ENCODE measurements at places on chromosomes 12 and 14.

DNA sequence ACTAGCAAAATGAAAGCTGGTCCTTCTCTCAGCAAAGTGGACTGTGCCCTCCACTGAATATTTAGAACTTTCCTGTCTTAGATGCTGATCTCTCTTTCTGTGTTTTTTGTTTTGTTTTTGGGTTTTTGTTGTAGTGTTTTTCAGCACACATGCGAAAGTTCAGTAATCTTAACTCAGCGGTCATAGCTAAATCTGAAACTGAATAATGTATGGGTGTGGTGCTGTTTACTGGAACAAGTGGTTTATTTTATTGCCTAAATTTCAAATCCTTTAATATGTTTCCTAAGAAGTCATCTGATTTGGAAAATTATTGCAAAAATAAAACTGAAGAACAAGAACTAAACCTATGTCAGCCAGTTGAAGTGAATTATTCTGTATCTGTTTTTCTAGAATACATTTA lies 116.0 kb upstream of the LRIG3 start:
- DNase-seq: no peak

DNA sequence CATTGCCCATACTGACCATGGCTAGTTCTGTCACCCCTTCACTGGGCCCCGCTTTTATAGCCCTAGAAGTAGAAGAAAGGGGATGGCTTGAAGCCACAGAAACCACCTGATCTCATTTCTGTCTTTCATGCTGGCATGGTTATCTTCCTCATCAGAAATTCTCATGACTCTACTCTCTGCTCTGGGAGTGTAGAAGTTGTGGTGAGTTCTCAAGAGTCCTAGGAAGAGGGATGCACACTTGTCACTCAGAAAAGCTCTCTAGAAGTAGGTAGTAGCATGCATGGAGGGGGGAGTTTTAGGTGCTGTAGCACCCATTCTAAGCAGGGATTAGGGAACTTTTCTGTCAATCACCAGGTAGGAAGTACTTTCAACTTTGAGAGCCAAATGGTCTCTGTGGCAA lies 6.1 kb upstream of the CMA1 start:
- no peak for DNase-seq

GRCh38 chr14:91573894-91574837 lies 64.1 kb upstream of the PPP4R3A start:
- peak; percentile 48 for DNase-seq

- peak; percentile 65 for DNase-seq
Measured at GRCh38 chr12:49619286-49619685, 4.1 kb upstream of the PRPF40B start.

- no peak for DNase-seq
Measured at GRCh38 chr12:93245543-93245942, 132.2 kb upstream of the NUDT4 start.

- DNase-seq: no peak
Measured at GRCh38 chr14:56759094-56759493, 51.2 kb downstream of the OTX2 start.

GRCh38 chr14:93538413-93538812 lies 107.7 kb downstream of the UNC79 start:
- no peak for DNase-seq

DNA sequence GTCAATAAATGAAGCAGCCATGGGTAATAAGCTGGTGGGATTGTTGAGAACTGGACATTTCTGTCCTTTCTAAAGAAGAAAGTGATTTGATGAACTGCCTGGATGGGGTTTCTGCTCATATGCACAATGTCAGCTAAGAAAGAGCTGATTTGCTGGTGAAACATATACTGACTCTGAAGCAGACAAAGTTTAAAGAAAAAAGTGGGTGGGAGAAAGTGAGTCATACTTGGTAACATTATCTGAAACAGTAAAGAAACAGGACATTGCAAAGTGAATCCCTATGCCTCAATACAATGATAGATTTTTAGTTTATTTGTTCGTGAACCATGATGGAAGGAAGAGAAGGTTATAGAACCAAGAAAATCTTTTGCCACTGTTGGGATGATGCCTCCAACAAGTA lies 95.6 kb upstream of the DNM1L start:
- DNase-seq: peak; percentile 58

- DNase-seq: no peak
Measured at GRCh38 chr12:105980533-105980932, 158.2 kb downstream of the NUAK1 start.

DNA sequence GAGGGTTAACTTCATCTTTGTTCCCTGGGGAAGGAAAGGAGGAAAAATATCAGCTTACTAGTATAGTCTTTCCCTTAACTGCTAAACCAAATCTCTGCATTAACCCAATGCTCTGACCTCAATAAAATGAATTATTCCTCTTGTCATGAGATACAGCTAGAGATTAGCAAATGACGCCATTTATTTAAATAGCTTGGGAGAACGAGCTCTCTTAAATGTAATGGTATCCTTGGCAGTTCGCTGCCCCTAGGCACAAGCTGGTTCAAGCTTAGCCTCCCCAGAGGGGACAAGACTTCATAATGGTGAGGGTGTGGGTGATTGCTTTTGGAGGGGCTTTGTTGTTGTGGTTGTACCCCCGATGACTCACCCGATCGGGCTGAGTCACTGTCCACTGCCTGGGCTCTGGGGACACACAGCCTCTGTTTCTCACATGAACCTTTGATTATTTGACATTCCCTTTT lies 19.6 kb downstream of the FNTB start:
- no peak for DNase-seq

- DNase-seq: no peak
Measured at GRCh38 chr14:89953602-89954001, 928 bp downstream of the EFCAB11 start.

GRCh38 chr14:51118993-51119392 lies 24.1 kb upstream of the TRIM9 start:
- DNase-seq: no peak

GRCh38 chr12:53973236-53974042 lies 513 bp downstream of the HOXC11 start:
- DNase-seq: no peak

- DNase-seq: no peak
Measured at GRCh38 chr12:54443446-54443845, 24.4 kb upstream of the ITGA5 start.

DNA sequence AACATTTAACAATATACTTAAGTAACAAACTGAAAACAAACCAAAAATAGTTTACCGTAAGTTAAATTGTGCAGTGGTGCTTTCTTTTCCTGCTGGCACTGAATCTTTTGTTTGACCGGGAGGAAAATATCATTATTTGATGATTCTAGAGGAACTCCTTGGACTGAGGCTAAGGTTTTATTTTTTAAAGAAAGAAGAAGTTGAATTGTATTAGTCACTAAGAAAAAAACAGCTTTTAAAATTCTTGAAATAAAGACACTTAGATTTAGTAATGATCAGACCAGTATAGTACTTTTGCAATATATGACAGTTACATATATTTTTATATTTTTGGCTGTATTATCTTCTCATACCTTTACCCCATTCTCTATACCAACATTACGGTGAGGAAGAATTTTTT lies 10.3 kb downstream of the MIS18BP1 start:
- DNase-seq: no peak

DNA sequence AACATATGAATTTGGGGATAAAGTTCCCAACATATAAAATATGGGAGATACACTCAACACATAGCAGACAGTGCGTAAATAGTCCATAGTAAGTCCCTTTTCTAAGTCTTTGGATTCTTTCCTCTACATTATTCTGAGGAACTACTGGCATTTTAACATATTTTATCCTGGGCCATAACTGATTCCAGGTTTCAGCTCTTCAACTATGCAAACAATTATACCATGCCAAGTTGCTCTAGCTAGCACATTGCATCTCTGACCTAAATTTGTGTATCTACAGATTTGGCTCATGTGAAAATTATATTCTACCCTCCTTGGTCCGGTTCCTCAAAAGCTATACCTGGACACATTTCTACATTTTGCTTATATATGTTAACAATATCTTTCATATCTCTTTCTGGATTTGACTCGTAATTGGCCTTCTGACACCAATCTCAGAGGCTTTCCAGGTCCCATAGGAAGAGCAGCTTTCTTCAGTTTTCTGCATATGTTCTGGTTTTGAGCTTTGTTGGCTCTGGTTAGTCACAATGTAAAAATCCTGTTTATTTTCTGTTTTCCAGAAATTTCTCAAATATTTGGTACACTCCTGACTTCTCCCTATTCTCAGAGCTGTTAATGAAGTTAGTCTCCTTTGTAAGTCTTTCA lies 305.4 kb downstream of the BMP4 start:
- no peak for DNase-seq

GRCh38 chr14:56172571-56172971 lies 54.4 kb downstream of the PELI2 start:
- peak; percentile 74 for DNase-seq

- DNase-seq: no peak
Measured at GRCh38 chr14:52283099-52283498, 15.6 kb downstream of the PTGDR start.

DNA sequence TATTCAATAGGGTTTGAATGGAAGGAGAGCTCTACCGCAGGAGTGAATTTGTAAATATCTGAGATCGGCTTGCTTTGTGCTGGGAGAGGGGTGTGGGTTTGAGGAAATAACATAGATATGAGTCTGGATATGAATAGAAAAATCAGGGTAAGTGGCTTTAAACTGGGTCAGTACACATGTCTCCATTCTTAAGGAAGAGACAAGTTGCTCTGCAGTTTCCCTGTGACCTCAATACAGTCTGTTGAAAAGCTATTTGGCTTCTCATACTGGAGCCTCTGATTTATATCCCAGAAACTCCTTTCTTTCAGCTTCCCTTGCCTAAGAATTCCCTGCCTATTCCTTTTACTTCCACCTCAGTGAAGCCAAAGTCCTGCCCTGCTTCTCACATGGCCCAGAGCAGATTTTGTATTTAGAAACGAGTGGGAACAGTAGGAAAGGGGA lies 153.5 kb upstream of the ATF7IP start:
- DNase-seq: no peak

- DNase-seq: no peak
Measured at GRCh38 chr12:57159311-57159710, 11.9 kb upstream of the LRP1-AS start.

GRCh38 chr14:42214981-42215491 lies 608.4 kb downstream of the LRFN5 start:
- peak; percentile 98 for DNase-seq

DNA sequence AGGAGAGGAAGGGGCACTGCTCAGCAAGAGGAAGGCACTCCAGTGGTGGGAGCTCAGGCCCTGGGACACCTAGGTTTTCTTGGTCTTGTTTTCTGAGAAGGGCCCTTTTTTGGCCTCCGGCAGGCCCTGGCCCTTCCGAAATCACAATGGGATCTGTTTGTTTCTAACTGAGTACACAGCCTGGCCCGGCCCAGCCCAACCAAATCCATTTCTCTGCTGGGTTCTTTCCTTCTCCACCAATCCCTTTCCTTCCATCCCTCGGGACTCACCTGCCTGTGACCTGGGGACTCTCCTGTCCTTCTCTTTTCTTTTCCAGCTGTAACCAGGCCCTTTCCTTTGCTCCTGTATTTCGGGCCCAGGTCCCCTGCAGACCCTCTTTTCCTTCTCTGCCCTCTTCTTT lies 18.6 kb downstream of the TEAD4 start:
- no peak for DNase-seq

DNA sequence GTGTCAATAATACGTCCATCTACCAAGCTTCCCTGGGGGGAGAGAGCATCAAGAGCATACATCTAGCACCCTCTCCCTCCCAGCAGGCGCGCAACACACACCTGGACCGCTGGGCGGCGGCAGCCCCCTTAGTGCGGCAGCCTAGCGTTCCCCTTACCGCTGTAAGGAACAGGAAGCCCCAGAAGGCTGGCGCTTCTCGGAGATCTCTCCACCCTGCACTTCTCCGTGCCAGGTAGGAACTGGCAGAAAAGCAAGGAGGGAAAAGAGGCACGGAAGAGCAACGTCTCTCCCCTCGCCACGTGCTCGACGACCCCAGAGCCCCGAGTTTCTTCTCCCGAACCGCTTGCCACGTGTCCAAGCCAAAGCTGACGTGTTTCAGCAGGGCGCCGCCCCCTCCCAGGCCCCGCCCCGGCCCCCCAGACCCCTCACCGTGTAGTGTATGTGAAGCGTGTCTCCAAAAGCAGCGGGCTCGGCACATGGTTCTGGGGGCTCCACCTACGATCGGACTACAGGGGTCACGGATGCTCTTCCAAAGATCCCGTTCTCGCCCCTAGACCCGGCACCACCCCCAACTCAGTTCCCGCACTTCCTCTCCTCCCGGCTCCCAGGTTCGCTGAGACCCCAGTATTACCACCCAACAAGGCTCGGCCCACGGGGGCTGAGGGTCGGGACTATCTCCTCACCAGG lies 532 bp downstream of the FKBP11 start:
- DNase-seq: peak; percentile 54

Data from bronchial epithelial cell (primary cell).